CD8-positive, alpha-beta memory T cell (primary cell): ENCODE measurements at places on chromosomes 2 and 18.

- no peak for DNase-seq
Measured at GRCh38 chr2:74845217-74845751, 11.4 kb downstream of the HK2 start.

DNA sequence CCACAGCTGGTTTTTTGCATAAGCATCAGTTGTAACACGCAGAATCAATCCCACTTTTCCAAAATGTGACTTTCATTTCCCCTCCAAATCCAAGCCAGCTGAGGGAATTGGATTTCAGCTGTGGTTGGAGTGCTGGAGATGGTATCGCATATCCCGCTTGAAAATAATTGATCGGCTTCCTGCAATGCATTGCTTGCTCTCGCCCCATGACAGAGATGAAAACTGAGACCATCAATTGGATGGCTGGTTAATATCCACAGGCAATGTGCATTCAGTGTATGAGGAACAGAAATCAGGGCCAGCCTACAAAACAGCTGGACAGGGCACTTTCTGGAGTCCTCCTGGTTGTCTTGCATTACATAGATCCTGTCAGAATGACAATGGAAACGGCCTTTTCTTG lies 135.3 kb downstream of the MAIP1 start:
- no peak for DNase-seq

GRCh38 chr18:45666520-45666919 lies 51.2 kb downstream of the SLC14A2 start:
- no peak for DNase-seq

DNA sequence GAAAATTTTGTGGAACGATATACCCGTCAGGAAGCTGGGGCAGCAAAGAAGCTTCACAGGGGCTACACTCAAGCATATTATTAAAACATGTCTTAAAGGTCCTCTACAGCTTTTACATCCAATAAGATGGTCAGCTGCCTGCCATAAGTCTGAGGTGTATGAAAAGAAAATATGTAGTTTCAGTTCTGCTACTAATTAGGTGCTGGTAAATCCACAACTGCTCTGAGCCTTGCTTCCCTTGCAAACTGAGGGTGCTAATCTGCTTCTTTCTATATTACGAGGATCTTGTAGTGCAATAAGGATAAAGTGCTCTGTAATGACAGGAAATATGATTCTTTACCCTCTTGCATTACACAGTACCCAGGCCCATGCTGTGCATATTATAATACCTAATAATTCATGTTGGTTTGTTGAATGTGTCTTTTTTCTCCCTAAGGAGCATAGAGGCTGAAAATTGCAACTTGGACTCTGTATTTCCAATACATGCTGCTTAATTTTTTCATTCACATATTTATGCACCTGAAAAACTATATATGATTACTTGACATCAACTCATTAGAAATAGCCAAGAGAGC lies 14.5 kb upstream of the SLC8A1 start:
- no peak for DNase-seq

- DNase-seq: no peak
Measured at GRCh38 chr18:79559436-79559835, 120.2 kb upstream of the CTDP1 start.

DNA sequence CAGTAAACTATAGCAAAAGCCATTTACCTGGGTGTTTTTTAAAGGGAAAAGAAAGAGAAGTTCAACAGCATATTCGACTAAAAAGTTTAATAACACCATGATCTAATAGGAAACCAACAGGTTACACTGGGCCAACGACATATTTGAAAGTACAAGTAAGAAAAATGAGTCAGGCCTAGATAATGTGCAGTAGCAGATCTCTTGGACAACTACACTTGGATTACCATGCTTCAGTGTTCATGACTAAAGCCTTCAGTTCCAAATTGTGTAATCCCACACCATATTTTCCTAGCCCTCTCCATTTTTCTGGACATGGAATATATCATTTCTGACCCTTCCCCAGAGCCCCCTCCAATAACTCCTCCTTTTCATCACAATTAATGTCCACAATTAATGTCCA lies 39.1 kb upstream of the FIGN start:
- no peak for DNase-seq

GRCh38 chr2:129708221-129708967 lies 271.1 kb upstream of the RAB6C start:
- DNase-seq: no peak

- DNase-seq: no peak
Measured at GRCh38 chr2:669323-669722, 7.9 kb downstream of the TMEM18 start.

DNA sequence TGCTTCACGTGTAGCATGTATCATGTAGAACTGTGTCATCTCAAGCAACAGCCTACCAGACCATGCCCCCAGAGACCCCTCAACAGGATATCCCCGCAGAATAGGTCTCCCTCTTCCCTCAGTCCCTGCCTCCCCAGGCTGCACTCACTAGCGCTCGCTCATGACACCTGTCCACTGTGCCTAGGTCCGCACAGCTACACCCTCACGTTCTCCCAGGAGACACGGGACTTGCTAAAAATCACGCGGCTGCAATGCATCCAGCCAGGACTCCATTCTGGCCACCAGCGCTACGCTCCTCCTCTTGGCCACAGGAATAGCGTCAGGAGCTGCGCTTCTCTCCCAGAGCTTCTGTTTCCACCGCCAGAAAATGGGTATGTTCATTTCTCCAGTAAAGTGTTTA lies 2.5 kb downstream of the PXDN start:
- DNase-seq: no peak

DNA sequence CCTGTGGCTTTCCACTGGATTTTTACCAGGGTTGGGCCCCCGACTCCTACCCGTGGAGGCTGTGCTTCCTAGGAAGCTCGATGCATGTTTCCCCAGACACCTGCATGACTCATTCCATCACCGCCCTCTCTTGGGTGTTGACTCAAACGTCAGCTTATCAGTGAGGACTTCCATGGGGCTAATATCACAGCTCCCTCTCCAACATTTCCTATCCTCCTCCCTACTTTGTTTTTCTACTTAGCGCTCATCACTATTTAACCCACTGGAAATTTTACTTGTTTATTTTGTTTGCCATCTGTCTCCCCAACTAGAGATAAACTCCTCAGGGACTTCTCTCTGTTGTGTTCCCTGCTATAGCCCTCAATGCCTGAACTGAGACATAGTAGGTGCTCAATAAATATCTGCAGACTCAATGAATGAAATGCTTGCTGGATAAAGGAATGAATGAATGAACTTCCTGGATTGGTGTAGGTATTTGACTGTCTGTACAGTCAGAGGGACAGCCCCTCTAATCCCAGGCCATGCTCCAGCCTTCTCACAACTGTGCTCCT lies 89.7 kb upstream of the MSH2 start:
- DNase-seq: no peak

DNA sequence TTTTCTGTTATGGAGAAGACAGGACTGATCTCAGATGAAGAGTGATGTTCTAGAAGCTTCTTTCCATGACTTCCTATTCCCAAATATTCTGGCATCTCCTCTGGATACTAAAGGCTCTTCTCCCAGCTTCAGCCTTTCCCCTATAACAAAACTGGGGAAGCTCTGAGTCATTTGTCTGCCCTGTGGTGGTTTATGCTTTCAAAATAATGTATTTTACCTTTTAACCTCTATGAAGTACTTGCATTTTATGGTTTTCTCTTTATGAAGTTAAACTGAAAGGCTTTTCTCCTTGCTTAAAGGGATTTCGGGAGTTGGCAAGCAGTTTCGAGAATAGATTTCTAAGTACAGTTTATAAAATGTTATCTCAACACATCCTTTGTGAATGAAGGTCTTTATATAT lies 104.4 kb downstream of the TANC1 start:
- no peak for DNase-seq

GRCh38 chr2:12369566-12369965 lies 347.2 kb upstream of the TRIB2 start:
- DNase-seq: no peak

- no peak for DNase-seq
Measured at GRCh38 chr2:136022396-136023146, 37.1 kb upstream of the DARS1 start.

DNA sequence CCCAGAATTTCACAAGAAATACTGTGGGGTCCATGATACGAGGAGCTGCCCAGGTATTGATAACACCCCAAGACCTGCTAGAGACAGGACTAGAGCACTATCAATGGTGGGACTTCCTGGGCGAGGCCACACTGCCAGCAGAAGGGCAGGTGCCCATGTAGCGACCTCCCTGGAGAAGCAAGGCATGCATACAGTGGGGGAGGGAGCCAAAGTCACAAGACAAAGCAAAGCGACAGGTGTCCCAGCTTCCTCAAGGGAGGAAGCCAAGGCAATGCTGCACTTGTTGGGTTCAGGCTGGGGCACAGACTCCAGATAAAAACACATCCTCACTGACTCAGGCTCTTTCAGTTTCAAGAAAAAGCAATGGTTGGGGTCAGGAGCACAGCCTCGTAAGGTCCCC lies 7.5 kb downstream of the CD207 start:
- no peak for DNase-seq

DNA sequence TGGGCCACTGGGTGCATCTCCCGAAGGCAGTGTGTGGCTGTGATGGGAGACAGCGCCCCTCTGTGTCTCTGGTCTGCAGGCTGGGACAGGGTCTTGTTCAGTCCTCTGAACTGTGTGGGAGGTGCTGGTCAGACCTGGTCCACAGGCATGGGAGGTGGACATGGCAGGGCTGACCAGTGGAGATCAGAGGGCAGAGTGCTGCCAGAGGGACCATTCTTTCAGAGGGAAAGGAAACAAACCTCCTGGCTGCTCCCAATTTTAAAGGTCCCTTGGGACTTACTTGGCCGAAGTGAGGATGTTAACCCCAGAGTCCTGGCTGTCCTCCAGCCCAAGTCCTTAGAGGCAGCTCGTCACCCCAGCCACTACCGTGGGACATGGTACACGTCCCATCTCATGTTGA lies 4.0 kb downstream of the CAPN13 start:
- no peak for DNase-seq

GRCh38 chr2:42931146-42931817 lies 138.9 kb upstream of the HAAO start:
- no peak for DNase-seq

DNA sequence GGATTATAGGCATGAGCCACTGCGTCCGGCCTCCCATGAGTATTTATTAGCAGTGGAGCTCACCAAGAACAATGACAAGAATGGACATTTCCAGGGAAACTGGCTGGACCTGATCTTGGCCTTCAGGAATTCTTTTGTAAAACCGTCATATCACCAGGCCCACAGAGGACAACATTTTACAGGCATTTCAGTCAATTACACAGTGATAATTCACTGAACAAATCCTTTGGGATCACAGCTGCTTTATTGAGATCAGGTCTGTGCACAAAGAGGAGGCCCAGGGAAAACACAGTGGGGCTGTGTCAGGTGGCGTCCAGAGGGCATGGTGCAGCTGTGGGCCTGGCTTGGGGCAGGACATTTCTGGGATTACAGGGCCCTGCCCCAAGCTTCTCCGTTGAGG lies 30.1 kb upstream of the GTF2A1L start:
- no peak for DNase-seq

- DNase-seq: no peak
Measured at GRCh38 chr2:62042944-62043343, 137.5 kb downstream of the COMMD1 start.

- no peak for DNase-seq
Measured at GRCh38 chr2:68371138-68371537, 6.1 kb downstream of the PLEK start.

DNA sequence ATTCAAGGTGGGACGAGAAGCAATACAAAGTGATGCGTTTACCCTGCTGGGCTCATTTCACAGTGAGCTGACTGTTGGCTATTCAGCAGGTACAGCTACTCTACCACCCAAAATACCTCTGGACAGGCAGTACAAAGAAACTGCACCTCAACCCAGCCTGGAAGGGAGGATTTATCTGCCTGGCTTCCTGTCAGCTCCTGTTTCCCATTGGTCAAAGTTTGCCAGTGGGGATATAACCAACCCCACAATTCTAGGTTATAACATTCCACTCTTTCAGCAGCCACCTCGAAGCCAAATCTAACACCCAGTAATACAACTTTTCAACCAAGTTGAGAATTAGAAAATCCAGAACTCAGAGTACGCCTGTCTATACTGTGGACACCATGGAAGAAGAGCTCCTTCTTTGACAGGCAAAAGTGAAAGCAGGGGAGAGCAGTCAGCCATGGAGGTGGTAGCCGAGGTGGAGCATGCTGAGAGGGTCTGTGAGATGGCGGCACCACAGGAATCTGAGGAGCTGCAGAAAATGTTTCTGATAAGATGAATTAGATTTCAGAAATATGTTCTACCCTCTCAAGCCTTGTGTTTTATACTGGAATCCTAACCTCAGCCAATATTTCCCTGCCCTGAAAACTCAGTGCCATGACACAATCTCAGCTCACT lies 10.8 kb downstream of the DUSP19 start:
- DNase-seq: no peak

- DNase-seq: no peak
Measured at GRCh38 chr2:182942756-182943155, 76.3 kb upstream of the FRZB start.

GRCh38 chr2:119649364-119649917 lies 29.6 kb upstream of the TMEM177 start:
- no peak for DNase-seq

GRCh38 chr2:97769308-97769707 lies 55.9 kb downstream of the ZAP70 start:
- no peak for DNase-seq

DNA sequence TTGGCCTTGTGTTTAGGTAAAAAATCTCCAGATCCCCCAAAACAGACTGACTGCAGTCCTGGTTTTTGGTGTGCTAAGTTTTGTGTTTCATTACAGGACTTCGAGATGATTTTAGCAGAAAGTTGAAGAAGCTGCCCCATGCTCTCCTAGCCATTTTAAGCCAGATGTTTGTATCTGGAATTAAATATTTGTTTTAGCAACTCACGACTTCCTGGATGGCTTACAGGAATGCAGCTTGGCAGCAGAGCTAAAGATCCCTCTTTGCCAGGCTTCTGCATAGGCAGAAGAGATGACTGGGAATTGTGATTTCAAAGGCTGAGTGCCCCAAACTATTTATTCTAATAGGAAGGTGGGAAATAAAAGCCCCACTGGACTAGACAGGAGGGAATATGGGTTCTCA lies 31.1 kb downstream of the ONECUT2 start:
- no peak for DNase-seq

GRCh38 chr2:206555721-206556120 lies 86.6 kb upstream of the FAM237A start:
- no peak for DNase-seq

GRCh38 chr2:201345625-201346213 lies 11.4 kb downstream of the FLACC1 start:
- DNase-seq: no peak

DNA sequence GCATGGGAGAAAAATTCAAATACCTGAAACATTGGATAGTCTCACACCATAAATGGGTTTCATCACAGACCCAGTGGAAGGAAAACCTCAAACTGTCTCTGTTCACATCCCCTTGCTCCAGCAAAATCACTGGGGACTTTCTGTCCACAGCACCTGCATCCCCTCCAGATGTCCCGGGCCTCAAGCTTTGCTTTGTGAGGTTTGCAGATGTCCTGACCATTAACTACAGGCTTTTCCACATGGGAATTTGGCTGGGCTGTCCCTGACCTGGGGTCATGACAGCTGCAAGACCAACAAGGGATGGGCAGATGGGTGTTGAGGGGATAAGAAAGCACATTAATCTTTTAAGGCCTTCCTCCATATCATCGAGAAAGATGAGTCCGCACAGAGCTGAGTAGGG lies 427.9 kb downstream of the TXNL1 start:
- DNase-seq: no peak
